Naive thymus-derived CD4-positive, alpha-beta T cell (primary cell): ENCODE measurements at places on chromosomes 1 and 21. TPM values are rescaled to one million over a fixed set of nuclear protein-coding genes. Genes with fewer than 3 reads are reported as not detected.

- no peak for DNase-seq
Measured at GRCh38 chr1:247360991-247361731, 29.5 kb upstream of the ZNF496 start.

GRCh38 chr1:201259476-201260235, 23.6 kb upstream of the PKP1 start:
- no peak for DNase-seq

NPHS2 gene
- total RNA-seq = not detected

TMEM79 gene
- total RNA-seq = 10.1 and 11.2 TPM in 2 replicates

DNA sequence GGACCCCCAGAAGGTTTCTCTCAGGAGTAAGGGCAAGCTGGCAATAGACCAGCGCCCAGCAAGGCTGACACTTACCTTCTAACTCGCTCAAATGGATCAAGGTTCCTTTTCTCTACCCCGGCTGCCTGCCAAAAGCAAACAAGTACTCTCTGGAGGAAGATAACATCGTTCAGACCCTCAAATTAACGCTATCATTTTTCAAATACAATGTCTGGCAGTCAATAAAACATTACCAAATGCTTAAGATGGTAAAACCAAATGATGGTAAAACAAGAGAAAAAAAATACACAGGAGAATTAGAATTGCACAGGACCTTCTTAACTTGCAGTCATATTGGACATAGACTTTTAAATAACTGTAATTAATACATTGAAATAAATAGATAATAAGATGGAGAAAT, 148.1 kb downstream of the SPATA46 start:
- DNase-seq = no peak

BNIPL gene
- 1.0 TPM for total RNA-seq

- DNase-seq = no peak
Measured at GRCh38 chr1:59215766-59216291, 81.1 kb upstream of the FGGY start.

- no peak for DNase-seq
Measured at GRCh38 chr21:37982496-37983318, 66.5 kb upstream of the KCNJ6 start.

DNA sequence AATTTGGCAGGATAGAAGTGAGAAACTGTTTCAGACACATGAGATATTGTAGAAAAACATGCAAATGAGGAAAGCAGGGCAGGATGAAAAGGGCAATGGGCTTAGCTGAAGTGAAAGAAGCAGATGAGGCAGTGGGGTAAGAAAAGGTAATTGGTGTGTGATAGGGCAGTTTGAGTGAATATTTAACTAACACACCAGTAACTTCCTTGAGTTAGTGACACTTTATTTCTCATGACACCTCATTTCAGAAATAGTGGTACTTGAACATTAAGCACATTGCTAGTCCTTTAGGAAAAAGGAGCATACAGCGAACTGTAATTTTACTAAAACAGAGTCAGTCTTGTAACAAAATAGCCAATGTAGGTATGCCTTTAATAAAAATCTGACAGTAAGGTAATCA, 415.0 kb downstream of the DPYD start:
- no peak for DNase-seq

DNA sequence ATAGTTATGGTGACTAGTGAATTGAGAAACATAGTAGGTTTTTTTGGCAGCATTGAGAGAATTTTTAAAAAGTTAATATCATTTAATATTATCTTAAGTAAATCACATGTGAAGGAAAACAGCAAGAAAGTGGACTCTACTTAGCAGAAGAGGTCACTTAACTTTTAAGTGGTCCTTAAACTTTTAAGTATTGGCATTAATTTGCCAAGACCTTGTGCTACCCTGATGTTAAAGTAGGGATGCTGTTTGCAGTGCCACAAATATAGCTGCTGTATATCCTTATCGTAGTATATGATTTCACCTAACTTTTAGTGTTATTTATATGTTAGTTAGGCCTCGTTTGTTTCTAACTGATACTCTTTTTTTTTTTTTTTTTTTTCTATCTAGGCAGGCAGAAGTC, 40.2 kb downstream of the SMG7 start:
- DNase-seq = no peak

SNIP1 gene
- 33.8 TPM for total RNA-seq

FCRL6 gene
- 41.4 TPM for total RNA-seq

DNA sequence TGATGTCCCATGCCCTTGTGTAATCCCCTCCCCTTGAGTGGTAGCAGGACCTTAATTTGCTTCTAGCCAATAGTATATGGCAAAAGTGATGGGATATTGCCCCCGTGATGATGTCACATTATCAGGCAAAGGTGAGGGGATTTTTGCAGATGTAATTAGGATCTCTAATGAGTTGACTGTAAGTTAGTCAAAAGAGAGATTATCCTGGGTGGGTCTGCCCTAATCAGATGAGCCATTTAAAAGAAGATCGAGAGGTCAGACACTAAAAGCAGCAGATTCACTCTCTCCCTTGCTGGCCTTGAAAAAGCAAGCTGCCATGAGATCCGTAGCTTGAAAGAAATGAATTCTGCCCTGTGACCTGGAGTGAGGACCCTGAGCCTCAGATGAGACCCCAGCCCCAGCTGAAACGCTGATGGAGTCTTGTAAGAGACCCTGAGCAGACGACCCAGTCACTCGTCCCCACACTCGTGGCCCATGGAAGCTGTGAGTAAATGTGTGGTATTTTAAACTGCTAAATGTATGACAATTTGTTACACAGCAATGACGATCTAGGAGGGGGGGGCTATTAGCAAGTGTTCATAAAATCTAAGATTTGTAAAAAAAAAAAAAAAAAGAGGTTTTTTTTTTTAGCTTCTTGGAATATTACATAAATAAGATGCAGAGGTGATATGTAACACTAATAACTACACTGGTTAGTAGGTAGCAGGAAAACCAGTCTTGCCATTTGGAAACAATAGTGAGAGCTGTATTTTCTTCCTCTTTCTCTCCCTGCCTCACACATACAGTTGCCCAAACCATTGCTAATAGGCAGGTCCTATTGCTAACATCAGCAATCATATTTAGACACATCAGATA, 50.3 kb upstream of the TARBP1 start:
- DNase-seq = no peak

LAMC2 gene
- total RNA-seq = not detected

DPT gene
- not detected for total RNA-seq

- no peak for DNase-seq
Measured at GRCh38 chr1:229031061-229031460, 239.8 kb upstream of the RAB4A start.

- DNase-seq = no peak
Measured at GRCh38 chr1:1429671-1430073, 5.8 kb upstream of the VWA1 start.
